ENCODE measurements at places on chromosomes 11 and 22. TPM values are rescaled to one million over a fixed set of nuclear protein-coding genes. Genes with fewer than 3 reads are reported as not detected.

DNA sequence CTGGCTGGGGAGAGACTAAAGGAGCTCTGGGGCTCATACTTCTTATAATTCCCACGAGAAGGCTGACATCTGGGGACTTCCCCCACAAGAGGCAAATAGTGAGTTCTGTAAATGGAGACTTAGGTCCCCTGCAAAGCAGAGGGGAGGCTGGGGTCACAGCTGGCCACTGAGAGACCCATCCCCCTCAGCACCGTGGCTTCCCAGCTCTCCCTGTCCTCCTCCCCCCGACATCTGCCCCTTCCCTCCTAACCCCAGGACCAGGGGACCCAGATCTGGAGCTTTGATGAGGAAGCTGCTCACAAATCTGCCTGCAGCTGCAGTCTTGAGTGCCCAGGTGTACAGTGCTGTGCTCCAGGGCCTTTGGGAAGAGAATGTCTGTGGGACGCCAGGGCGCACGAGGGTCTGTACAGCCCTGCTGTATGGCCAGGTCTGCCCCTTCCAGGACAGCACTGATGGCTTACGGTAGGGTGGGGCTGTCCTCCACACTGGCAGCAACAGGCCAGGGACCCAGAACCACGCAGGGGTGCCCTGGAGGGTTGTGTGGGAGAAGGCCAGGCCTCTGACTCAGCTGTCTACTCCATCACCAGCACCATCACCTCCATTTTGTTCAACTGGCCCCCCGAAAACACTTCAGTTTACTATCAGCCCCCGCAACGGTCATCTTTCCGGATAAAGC, 1.1 kb downstream of the RGL4 start:
- H3K4me1 ChIP-seq, result peaks cover 2% of the 10 kb centered on the region
- H3K4me3 ChIP-seq, result no peak overlapping the region
- no peak for DNase-seq
- H3K36me3 ChIP-seq, result peaks cover 24% of the 10 kb centered on the region
- no peak overlapping the region for H3K27ac ChIP-seq

DNA sequence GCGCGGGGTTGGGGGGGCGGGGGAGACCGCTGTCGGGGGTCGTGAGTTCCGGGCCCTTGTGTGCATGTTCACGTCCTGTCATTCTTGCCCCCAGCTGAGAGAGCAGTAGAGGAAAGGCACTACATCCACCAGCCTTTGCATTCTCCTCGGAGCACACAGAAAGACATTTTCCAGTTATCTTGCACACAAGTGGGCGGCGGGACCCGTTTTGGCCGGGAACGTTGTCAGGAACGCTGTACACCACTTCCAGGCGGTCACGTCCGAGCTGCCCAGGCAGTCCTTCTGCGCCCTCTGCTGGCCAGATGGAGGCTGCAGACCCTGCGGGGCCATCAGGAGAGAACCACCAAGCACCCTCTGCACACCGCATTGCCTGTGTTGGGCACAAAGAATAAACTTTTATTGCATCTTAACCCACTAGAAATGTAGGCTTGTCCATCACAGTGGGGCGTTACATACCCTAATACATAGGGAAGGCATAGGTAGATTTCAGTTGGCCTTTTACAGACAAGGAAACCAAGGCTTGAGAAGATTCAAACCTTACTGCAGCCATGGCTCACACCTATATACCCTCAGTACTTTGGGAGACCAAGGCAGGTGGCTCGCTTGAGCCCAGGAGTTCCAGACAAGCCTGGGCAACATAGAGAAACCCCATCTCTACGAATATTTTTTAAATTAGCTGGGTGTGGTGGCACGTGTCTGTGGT, 2.8 kb upstream of the CDKN1C start:
- peak overlapping the region; percentile 36 for H3K27ac ChIP-seq
- peaks cover 63% of the 10 kb centered on the region for H3K4me1 ChIP-seq
- no peaks in the 10 kb centered on the region for H3K36me3 ChIP-seq
- no peak overlapping the region for H3K4me3 ChIP-seq
- no peaks in the 10 kb centered on the region for H3K27me3 ChIP-seq

GRCh38 chr11:61718621-61719302, 33.7 kb upstream of the MYRF start:
- H3K4me1 ChIP-seq, result peaks cover 37% of the 10 kb centered on the region
- DNase-seq, result peak; percentile 51
- peak overlapping the region; percentile 62 for H3K27ac ChIP-seq
- peak overlapping the region; percentile 59 for H3K4me3 ChIP-seq
- no peaks in the 10 kb centered on the region for H3K27me3 ChIP-seq

The SERHL2 gene
- 3.5 TPM for total RNA-seq

The TPH1 gene
- total RNA-seq, result not detected

DNA sequence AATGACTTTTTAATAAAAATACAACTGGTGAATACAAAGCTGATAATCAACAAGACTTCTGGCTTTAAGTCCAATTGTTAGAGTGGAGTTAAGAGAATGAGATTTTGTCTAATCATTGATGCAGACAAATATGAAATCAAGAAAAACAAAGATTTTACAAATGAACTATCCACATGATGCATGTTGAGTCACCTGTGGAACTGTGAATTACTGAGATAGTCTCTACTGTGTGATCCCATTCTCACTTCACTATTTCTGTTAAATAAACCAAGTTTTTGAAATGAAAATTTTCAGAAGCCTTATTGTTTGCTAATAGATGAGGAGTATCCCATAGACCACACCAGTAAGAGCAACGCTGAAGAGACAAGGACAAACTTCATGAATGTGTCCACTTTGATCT, 8.4 kb upstream of the CTSC start:
- H3K4me1 ChIP-seq, result no peaks in the 10 kb centered on the region
- no peaks in the 10 kb centered on the region for H3K27me3 ChIP-seq
- DNase-seq, result no peak
- H3K27ac ChIP-seq, result no peak overlapping the region
- no peak overlapping the region for H3K4me3 ChIP-seq

The BID gene
- 14.5 TPM for total RNA-seq

GRCh38 chr11:47766509-47767227, 473 bp downstream of the FNBP4 start:
- H3K27ac ChIP-seq, result peak overlapping the region; percentile 98
- no peaks in the 10 kb centered on the region for H3K27me3 ChIP-seq
- peaks cover 32% of the 10 kb centered on the region for H3K36me3 ChIP-seq
- DNase-seq, result peak; percentile 61
- peaks cover 56% of the 10 kb centered on the region for H3K4me1 ChIP-seq
- H3K4me3 ChIP-seq, result peak overlapping the region; percentile 85

GRCh38 chr22:46000081-46001027, 23.4 kb upstream of the WNT7B start:
- peak overlapping the region; percentile 81 for H3K27ac ChIP-seq
- no peak overlapping the region for H3K4me3 ChIP-seq
- H3K4me1 ChIP-seq, result peaks cover 86% of the 10 kb centered on the region
- H3K36me3 ChIP-seq, result no peaks in the 10 kb centered on the region
- peak; percentile 14 for DNase-seq

GRCh38 chr11:19639603-19640105, 73.0 kb upstream of the NAV2 start:
- H3K27me3 ChIP-seq, result no peaks in the 10 kb centered on the region
- H3K36me3 ChIP-seq, result no peaks in the 10 kb centered on the region
- H3K4me1 ChIP-seq, result peaks cover 16% of the 10 kb centered on the region
- H3K27ac ChIP-seq, result no peak overlapping the region
- H3K4me3 ChIP-seq, result no peak overlapping the region
- no peak for DNase-seq

The DAGLA gene
- total RNA-seq, result 3.2 TPM

The FGF4 gene
- not detected for total RNA-seq

- H3K27ac ChIP-seq, result no peak overlapping the region
- no peaks in the 10 kb centered on the region for H3K4me1 ChIP-seq
- no peaks in the 10 kb centered on the region for H3K27me3 ChIP-seq
- peaks cover 25% of the 10 kb centered on the region for H3K36me3 ChIP-seq
- no peak overlapping the region for H3K4me3 ChIP-seq
- no peak for DNase-seq
These were observed 24.2 kb downstream of the RBX1 start for GRCh38 chr22:40975366-40975765.

DNA sequence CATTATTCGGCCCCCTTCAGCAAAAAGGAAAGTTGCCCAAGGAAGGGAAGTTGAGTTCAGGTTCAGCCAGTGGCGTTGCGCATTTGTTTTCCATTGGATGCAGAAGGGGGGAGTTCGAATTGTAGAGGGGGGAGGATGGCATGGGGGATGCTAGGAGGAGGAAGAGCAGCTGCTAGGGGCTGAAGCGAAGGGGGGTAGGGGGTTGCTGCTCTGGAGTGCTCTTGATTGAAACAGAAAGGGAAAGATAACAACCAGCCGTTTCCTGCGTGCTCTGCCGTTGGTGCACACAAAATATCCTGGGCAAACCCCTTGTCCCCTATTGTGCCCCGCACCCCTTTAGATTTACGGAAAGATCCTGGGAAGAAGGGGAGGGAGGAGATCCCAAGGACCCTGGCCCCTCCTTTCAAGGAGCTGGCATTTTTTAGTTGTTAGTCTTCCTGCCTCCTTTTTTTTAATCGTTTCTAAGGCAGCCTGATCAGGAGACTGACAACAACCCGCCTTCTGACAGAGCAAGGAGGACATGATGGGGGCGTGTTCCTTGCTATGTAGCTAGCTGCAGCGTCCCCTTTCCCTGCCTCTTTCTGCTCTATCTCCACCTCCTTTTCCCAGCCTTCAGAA, 2.1 kb downstream of the KMT2A start:
- H3K36me3 ChIP-seq, result no peaks in the 10 kb centered on the region
- H3K27me3 ChIP-seq, result no peaks in the 10 kb centered on the region
- H3K4me1 ChIP-seq, result peaks cover 91% of the 10 kb centered on the region
- peak; percentile 14 for DNase-seq
- H3K4me3 ChIP-seq, result peak overlapping the region; percentile 99

The SMC1B gene
- total RNA-seq, result not detected

- H3K36me3 ChIP-seq, result no peaks in the 10 kb centered on the region
- peaks cover 12% of the 10 kb centered on the region for H3K4me1 ChIP-seq
- H3K4me3 ChIP-seq, result no peak overlapping the region
- no peak for DNase-seq
These were observed 6.5 kb upstream of the PLET1 start for GRCh38 chr11:112267188-112267591.
